ENCODE measurements at places on chromosomes 12 and 14.

- DNase-seq = peak; percentile 49
Measured at GRCh38 chr12:6925540-6926279, 2.0 kb upstream of the ATN1 start.

DNA sequence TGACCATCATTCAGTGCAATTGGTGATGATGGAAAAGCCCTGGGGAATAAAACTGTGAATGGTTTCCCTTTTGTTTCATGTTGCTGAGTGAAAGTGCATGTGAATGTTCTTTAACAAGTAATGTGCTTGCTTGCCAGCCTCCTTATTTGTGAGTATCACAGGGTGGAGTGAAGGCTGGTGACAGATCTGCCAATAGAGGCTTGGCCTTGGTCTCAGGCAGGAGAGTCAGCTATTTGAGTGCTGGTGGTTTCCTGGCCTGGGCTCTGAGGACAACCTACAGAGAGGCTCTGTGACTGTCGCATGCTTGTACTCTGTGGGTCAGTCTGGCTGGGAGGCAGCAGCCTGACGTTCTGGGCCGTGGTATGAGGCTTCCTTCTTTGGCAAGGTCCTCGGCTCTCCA, 20.7 kb downstream of the KRT85 start:
- DNase-seq = no peak

GRCh38 chr12:12819752-12820311, 6.7 kb downstream of the DDX47 start:
- DNase-seq = no peak

DNA sequence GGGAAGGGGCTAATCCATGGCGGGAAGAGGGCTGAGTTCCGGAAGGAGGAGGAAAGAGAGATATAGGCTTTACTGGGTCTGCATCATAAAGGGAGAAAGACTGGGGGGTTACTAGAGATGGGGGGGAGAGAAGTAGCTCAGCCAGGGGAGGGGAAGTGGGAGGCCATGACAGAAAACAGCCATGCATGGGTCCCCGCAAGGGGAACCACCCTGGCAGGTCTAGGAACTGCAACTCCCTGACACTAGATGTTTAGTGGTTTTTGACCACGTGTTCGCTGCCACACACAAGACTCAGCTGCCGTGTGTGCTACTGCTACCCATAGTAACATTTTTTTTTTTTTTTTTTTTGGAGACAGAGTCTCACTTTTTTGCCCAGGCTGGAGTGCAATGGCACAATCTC, 145.0 kb downstream of the RIMBP2 start:
- DNase-seq = no peak

DNA sequence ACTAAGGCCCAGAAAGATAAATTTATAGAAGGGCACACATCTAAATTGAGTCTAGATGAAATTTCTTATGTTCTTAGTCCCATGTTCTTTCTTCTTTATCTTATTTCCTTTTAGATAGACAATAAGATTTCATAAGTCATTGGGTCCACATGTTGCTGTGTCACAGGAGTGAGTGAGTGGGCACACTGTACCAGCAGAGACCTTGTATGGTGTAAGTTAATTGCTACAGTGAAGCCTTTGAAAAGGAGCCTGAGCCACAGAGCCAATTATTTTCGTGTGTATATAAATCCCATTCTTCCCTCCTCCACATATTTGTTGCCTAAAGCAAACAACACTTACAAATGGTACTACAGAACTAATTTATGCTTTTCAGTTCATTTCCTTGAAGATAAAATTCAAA, 79.1 kb downstream of the GRIP1 start:
- DNase-seq = no peak

GRCh38 chr14:65167072-65167645, 64.8 kb upstream of the MAX start:
- no peak for DNase-seq

DNA sequence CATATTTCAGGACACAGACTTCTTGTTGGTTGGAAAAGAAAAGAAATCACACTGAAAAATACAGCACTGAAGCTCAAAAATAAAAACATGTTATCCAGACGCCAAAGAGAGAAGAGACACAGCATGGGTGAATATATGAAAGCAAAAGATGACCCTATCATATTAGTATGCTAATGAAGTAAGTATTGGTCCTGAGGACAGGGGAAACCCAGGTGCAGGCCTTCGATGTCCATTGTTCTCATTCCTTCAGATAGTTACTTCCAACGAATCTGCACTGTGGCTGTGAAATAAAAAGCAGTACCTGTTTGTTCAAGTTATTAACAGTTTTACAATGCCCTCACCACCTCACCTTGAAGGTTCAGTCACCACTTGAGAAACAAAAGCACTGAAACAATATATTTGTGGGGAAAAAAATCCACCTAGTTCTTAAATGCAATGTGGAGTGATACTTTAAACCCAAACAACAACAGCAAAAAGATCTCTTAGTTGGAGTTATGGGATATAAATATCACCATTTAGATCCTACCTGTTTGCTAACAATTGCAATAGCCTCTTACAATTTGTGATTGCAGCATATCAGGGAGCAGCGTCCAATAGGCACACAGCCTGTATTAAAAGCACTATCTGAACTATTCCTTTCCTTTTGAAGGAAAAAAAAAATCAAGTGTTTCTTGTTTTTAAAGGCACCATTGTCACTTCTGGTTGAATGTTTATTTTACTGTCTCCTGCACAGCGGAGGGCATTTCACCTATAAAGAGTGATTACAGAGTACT, 188.1 kb downstream of the BCAT1 start:
- peak; percentile 84 for DNase-seq

DNA sequence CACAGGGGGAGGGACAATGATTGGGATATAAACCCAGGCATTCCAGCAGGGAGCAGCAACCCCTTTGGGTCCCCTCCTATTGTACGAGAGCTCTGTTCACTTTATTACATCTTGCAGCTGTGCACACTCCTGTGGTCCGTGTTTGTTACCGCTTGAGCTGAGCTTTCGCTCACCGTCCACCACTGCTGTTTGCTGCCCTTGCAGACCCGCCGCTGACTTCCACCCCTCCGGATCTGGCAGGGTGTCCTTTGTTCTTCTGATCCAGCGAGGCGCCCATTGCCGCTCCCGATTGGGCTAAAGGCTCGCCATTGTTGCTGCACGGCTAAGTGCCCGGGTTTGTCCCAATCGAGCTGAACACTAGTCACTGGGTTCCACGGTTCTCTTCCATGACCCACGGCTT, 64.1 kb downstream of the E2F7 start:
- no peak for DNase-seq

Measured in NCI-H1417 (cell line).